Left cardiac atrium (tissue), 4 donors: ENCODE measurements at places on chromosomes 13 and 19. TPM values are rescaled to one million over a fixed set of nuclear protein-coding genes. Genes with fewer than 3 reads are reported as not detected.

DNA sequence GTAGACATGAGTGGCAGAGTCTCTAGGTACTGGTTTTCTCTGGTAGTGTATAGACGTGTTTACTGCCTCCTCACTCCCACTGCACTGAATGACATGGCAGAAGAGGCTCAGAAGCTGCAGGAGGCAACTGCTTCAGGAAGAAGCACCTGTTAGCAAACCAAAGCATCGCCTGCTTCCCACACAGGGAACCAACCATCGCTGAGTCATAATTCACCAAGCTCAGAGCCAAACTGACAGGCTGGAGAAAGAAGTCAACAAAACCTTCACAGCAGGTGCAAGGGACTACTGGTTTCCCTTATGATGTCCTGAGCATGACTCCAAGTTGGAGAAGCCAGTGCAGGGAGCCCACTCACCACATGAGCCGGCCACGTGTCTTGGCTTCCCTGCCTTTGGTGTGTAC, 69.8 kb downstream of the KCTD12 start:
- DNase-seq = no peak

GRCh38 chr13:32840989-32841713, 175.1 kb upstream of the KL start:
- DNase-seq = no peak

- no peak for DNase-seq
Measured at GRCh38 chr13:71830323-71830722, 36.7 kb downstream of the DACH1 start.

- DNase-seq = no peak
Measured at GRCh38 chr13:102035969-102036368, 365.9 kb downstream of the FGF14 start.

GRCh38 chr13:20168396-20168795, 7.5 kb upstream of the GJA3 start:
- no peak for DNase-seq

DNA sequence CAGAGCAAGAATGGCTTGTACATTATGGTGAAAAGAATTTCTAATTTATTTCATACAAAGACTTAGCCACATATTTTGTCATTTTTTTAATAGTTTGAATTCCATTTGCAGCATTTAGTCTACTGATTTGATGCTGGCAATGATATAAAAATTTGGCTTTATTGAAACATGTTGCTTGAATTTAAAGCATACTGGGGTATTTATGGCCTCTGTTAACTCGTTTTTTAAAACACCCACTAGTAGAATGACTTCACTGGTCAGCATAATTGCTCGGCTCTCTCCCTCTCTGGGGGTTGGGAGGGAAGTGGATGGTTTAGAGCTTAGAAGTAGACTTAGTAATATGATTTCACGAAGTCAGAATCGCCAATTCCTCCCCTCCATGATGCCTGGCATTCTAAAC, 354.9 kb upstream of the HTR2A start:
- DNase-seq = no peak

- no peak for DNase-seq
Measured at GRCh38 chr19:15995536-15995935, 46.7 kb downstream of the OR10H4 start.

Gene PTPRS
- total RNA-seq = 95.6 TPM

Gene EMP3
- 89.9 TPM for total RNA-seq

Gene ZNF229
- 5.6 TPM for total RNA-seq

Gene DNM2
- 125 TPM for total RNA-seq

Gene DPF1
- total RNA-seq = 0.26 TPM
